ENCODE measurements at places on chromosomes 13 and 19.
A peak's percentile ranks its signal among the peaks of the same experiment; 100 is the strongest.

GRCh38 chr13:66462187-66462586 is 767.9 kb downstream of the PCDH9 start:
- DNase-seq: no peak

- DNase-seq: no peak
Observed at GRCh38 chr19:1888385-1888784, 3.1 kb upstream of the ABHD17A start.

GRCh38 chr19:47274071-47274890 is at the start of gene INAFM1:
Gene INAFM1 (plus strand): TSS chr19:47274885. CDS start chr19:47274920, 35 bp downstream.
- DNase-seq: peak; percentile 100

GRCh38 chr13:47087841-47088240 is 191.0 kb upstream of the HTR2A start:
- DNase-seq: no peak

GRCh38 chr13:29799041-29799440 is 51.4 kb downstream of the UBL3 start:
- DNase-seq: no peak

- DNase-seq: no peak
Observed at GRCh38 chr13:66623129-66623820, 606.9 kb downstream of the PCDH9 start.

GRCh38 chr13:113455384-113455783 is 2.1 kb upstream of the ADPRHL1 start:
- DNase-seq: no peak

DNA sequence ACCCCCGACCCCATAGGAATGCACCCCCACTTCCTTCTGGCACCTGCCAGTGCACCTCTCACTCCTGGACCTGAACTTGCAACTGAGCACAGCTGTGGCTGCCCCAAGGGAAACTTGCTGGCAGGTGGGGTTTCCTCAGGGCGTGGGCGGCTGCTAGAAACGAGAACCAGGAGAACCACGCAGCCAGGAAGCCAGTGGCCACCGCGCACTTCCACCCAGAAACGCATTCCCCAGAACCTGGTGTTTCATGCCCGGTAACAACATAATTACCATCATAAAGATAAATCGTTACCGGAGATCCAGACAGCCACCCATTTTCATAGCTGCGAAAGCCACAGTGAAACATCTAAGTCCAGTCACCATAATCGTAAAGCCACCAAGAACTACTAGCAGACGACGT is 75.2 kb upstream of the C13orf46 start:
- peak; percentile 72 for DNase-seq

- no peak for DNase-seq
Observed at GRCh38 chr13:23946067-23946466, 48.8 kb upstream of the C1QTNF9B start.
